Activated CD8-positive, alpha-beta memory T cell treated with anti-CD3 and anti-CD28 coated beads for 1 hour (primary cell): ENCODE measurements at places on chromosomes 5 and 9.

- DNase-seq: no peak
Observed at GRCh38 chr5:139215107-139215975, 17.2 kb upstream of the SIL1 start.

- no peak for DNase-seq
Observed at GRCh38 chr9:72254901-72255545, 105.8 kb downstream of the GDA start.

GRCh38 chr9:98374385-98375051, 119.1 kb upstream of the TBC1D2 start:
- DNase-seq: no peak

DNA sequence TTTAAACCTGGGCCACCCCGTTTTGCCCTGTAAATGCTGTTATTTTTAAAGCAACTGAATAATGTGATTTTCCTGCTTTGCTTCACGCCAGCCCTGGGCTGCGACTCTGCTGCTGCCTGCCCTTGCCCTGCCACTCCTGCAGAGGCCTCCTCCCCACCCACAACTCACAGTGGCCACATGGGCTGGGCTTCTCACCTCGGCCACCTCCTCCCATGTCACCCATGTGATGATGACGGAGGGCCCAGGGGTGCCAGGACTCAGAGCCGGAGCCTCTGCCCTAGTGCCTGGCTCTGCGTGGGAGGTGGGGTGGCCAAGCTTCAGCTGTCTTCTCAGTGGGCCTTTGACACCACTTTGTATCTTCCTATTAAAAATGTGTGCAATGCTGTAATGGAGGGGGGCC, 48.1 kb upstream of the NKD2 start:
- no peak for DNase-seq

GRCh38 chr5:34843497-34843896, 4.5 kb downstream of the TTC23L start:
- no peak for DNase-seq

GRCh38 chr5:53067641-53068040, 41.9 kb downstream of the MOCS2 start:
- DNase-seq: no peak

DNA sequence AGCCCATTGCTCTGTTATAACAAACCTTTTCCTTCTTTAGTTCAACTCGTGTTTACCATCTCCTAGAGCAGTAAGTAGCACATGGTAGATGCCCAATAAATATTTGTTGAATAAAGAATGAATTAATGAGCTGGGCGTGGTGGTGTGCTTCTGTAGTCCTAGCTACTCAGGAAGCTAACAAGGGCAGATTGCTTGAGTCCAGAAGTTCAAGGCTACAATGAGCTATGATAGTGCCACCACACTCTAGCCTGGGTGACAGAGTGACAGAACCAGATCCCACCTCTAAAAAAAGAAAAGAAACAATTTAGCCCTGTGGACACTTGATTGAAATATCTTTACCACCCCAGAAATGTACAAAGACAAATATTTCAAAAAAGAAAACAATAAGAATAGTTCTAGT, 14.6 kb upstream of the PAM start:
- DNase-seq: no peak

- no peak for DNase-seq
Observed at GRCh38 chr5:53983568-53984460, 326.6 kb downstream of the ARL15 start.

GRCh38 chr5:173830421-173830820, 57.7 kb upstream of the CPEB4 start:
- DNase-seq: no peak
